ENCODE measurements at places on chromosomes 12 and 14.
A peak's percentile ranks its signal among the peaks of the same experiment; 100 is the strongest.

- no peak for DNase-seq
These were observed 400.6 kb downstream of the RGS6 start for GRCh38 chr14:72332871-72333270.

- DNase-seq: peak; percentile 34
These were observed 757 bp downstream of the SLC25A3 start for GRCh38 chr12:98594050-98594835.

GRCh38 chr12:39269492-39269891, 173.4 kb downstream of the KIF21A start:
- no peak for DNase-seq

DNA sequence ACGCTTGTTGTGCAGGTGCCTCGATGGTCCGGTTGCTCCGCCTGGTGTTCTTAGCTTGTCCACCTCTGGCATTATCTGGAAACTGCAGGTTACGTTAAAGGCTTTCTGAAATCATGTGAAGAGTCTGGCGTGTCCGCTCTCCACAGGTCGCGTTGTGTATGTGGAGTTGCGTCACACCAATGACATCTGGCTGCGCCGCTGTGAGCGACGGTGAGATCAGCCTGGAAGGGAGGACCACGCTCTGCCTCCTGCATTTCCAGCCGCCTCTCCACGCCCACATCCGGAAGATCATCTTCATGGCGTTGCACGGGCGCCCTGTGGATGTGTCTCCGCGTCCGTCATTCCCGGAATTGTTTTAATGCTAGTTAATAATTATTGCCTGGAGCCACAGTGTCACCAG, 50.6 kb upstream of the GALNT9 start:
- DNase-seq: no peak

DNA sequence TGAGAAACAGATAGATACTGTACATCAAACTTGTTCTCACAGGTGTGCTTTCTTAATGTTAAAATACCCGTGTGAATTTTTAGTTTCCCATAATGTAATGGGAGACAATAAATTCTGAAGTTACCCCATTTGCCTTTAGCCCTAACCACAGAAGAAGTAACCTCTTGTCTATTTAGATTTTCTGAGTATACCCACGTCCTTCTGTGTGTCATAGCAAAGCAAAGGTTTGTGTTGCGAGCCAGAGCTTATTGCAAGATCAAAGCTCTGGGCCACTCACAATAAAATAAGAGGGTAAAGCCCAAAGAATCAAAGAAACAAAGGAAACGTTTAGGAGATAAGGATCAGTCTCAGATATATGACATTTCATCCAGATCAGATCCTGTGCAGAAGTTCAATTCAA, 73.9 kb downstream of the BMP4 start:
- no peak for DNase-seq

DNA sequence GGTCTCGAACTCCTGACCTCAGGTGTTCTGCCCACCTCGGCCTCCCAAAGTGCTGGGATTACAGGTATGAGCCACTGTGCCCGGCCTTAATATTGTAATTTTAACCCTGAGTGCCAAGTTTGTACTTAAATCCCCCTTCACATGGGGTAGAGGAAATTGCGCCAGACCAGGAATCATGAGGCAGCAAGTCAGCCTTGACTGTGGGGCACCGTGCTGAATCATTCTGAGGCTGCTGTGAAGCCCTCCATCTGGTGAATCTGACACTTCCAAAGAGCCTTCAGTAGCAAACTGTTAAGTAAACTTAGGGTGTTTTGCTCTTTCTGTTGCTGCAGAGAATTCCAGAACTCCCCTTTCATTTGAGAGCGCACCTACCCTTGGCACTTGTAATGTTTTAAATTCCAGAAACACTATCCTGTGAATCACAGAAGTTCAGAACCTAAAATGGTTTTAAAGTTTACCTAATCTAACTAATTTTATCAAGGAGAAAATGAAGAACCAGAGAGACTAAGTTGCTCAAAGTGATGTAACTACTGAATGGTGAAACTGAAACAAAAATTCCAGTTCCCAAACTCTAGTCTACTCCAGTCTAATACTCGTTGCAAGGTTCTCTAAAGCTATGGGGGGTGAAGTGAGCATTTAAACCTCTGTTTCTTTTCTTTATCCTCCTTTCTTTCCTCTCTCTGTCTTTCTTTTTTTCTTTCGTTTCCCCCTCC, 7.5 kb downstream of the HEBP1 start:
- DNase-seq: peak; percentile 97

DNA sequence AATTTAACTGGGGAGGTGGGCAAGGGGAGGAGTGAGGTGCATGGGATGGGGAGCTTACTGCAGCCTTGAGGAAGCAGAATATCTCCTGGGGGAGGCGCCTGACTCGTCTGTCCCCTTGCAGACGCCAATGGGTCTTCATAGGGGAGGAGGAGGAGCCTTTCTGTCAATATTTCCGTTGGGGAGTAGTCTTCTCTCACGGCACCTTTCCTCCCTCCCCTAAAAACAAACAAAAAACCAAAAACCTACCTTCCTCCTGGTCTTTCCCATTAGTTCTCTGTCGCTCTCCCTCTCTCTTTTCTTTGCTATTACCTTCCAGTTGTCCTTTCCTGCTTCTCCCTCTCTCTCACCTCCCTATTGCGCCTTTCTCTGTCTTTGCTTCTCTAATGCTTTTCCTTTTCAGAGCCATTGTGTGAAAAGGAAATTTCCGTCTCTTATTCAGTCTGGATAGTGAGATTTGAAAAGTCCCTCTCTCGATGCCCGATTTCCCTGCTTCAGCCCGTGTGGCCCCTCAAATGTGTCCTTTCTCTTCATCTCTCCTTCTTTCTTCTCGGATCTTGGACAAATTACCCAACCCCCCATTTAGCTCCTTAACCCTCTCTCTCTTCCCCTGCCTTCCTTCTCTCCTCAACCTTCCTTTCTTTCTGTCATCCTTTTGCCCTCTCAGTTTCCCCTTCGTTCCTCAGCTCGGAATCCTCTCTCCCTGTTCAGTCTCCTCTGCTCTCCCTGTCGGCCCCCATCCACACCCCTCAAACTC, 5.9 kb downstream of the GPR84 start:
- DNase-seq: no peak

GRCh38 chr14:57417228-57417627, 26.8 kb downstream of the NAA30 start:
- no peak for DNase-seq

DNA sequence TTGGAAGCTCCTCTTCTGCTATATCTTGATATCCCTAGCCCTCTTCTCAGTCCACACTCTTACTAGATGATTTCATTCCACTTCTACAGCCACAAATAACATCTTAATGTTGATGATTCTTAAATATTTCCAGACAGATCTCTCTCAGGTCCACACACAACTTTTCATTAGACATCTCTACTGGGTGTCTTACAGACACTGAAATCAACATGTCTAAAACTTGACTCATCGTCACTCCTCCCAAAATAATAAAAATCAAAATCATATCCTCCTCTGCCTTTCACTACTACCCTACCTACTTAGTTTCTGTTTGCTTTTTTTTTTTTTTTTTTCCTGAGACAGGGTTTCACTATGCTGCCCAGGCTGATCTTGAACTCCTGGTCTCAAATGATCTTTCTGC, 11.9 kb downstream of the PRDM4 start:
- peak; percentile 55 for DNase-seq

DNA sequence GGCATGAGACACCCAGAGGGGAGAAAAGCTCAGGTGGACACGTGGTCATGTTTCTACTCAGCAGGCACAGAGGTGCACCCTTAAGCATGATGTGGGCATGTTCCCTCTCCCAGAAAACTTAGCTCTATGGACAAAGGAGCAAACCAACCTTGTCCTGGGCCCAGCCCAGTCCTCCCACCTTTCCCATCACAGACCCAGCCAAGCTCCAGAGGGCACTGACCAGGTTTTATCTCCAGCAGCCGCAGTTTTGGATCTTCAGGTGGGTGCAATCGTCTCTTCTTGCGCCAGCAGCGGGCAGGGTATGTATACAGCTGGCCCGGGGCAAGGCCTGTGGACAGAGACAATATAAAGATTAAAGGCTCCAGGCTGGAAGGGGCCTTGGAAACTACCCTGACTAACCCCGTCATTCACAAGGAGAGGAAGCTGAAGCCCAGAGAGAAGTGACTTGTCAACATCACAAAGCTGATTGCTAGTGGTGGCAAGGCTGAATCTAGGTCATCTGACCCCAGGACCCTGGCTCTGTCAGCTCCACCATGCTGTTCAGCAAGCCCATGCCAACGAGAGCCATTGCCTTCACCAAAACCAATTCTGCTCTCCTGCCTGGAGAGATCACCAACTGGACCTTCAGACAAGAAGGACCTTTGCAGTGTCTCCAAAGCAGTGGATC, 140.7 kb downstream of the DPF3 start:
- DNase-seq: no peak

- DNase-seq: no peak
These were observed 30.6 kb downstream of the CCER1 start for GRCh38 chr12:90924406-90924805.

GRCh38 chr12:54571193-54572188, 17.0 kb downstream of the PPP1R1A start:
- no peak for DNase-seq

- DNase-seq: no peak
These were observed 127.4 kb downstream of the MGST1 start for GRCh38 chr12:16474801-16475200.

DNA sequence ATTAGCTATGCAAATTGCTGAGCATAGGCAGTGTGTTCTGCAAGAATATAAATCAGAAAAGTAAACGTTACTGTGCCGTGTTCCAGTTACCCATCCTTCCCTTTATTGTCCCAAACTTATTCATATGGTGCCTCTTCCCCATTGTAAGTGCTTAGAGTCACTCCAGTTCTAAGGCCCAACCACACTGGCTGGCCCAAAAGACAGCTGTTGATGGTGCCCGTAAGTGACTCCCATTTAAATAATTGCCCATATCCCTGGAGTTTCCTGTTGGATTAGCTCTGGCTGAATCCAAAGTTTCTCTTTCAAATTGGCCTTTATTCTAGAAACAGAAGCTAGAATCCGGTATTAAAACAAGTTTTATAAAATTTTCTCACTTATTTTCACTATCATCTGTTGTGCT, 400.1 kb upstream of the DDHD1 start:
- DNase-seq: no peak

All from HCEC 1CT (cell line).